ENCODE measurements at places on chromosomes 1 and 21. TPM values are rescaled to one million over a fixed set of nuclear protein-coding genes. Genes with fewer than 3 reads are reported as not detected.

GRCh38 chr1:159879136-159879535 is 16.7 kb upstream of the VSIG8 start:
- no peak overlapping the region for H3K27ac ChIP-seq
- H3K36me3 ChIP-seq = no peaks in the 10 kb centered on the region
- no peaks in the 10 kb centered on the region for H3K4me1 ChIP-seq
- no peak overlapping the region for H3K4me3 ChIP-seq
- no peaks in the 10 kb centered on the region for H3K27me3 ChIP-seq

GRCh38 chr1:222045236-222045635 is 303.3 kb upstream of the DUSP10 start:
- H3K4me3 ChIP-seq = no peak overlapping the region
- DNase-seq = no peak
- H3K36me3 ChIP-seq = no peaks in the 10 kb centered on the region
- H3K27me3 ChIP-seq = no peaks in the 10 kb centered on the region

DNA sequence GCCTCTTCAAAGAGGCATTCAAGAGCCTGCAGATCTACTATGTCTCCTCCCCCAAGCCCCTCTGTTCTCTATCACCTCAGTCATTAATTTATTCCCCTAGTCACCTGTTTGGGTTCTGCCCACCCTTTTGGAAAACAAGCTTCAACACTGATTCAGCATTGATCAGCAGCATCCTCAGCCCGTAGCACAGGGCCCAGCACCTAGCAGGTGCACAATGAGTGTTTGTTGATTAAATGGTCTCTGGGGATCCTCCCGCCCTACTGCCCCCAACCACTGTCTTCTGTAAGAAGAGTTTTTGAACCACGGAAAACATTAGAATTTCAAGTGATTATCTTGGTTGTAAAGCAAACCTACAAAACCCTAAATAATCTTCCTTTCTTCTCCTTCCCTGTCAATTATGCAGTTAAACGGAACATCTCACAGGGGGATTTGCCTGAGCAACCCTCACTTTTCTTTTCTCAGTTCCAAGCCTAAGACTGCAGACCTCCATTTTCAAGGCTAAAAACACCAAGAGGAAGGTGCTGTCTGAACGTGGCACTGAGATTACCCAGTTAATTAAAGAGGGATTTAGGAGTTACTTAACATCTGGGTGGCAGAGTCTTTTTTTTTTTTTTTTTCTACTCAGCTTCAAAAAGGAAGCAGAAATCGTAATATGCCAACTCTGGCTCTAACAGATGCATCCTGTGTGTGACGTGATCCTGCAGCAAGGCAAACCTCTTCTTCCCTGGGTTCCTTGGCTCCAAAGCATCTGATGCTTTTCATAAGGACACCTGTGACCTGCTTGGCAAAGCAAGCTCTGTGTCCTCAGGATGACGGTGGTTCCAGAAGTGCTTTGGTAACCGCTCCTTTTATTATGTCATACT is 163.0 kb downstream of the KAZN start:
- H3K27me3 ChIP-seq = no peaks in the 10 kb centered on the region
- no peaks in the 10 kb centered on the region for H3K36me3 ChIP-seq
- H3K27ac ChIP-seq = no peak overlapping the region
- no peak for DNase-seq
- H3K4me3 ChIP-seq = no peak overlapping the region

DNA sequence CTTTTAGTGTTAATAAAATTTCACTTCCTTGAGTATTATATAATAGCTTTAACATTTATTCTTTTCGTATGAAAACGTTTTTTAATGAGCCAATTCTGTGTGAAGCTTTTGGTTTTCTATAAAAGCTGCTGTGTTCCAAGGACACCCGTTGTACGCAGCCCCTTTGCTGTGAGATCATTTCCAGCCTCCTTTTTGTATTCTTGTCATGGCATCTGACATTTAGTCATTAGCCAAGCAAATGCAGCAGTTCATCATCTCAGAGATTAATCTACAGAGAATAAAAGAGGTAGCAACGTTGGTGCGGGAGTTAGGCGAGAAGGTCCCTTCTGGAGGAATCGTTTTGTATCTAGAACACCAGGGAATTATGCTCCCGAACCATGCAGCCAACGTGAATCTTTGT is 1.3 kb upstream of the UMODL1 start:
- no peak overlapping the region for H3K27ac ChIP-seq
- H3K27me3 ChIP-seq = no peaks in the 10 kb centered on the region
- no peaks in the 10 kb centered on the region for H3K4me1 ChIP-seq
- no peak overlapping the region for H3K4me3 ChIP-seq

- no peaks in the 10 kb centered on the region for H3K36me3 ChIP-seq
- H3K4me1 ChIP-seq = peaks cover 6% of the 10 kb centered on the region
- H3K27me3 ChIP-seq = no peaks in the 10 kb centered on the region
- DNase-seq = no peak
- H3K27ac ChIP-seq = peak overlapping the region; percentile 99
These were observed 107.3 kb upstream of the HNRNPU start for GRCh38 chr1:244971552-244972216.

DNA sequence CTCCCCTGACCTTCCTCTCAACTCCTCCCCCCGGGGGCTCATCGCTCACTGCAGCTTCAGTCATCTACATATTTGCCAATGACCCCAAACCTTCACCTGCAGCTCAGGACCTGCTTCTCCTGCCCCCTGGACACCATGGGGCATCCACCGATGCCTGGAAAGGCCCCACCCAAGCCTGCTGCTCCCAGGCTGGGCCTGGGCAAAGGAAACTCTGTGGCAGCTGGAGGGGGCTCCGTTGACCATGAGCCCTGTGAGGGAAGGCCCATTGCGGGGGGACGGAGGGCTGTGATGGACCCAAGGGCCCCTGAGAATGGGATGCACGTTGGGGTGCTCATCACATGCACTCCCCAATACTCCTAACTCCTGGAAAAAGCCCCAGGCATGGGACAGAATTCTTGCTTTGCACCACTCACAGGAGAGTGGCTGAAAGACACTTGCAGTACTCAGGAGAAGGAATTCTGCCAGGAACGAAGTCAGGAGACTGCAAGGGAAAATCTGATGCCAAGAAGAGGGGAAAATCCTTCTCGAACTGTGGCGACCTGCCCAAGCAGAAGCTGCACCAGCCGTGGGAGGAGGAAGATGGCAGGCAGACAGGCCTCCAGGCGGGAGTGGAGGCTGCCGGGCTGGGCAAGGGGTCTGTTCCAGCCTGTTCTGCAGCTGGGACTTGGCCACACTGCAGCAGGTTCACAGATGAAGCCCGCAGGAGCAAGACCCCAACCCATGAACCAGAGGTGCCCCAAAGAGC is 18.4 kb downstream of the MATN1 start:
- no peak overlapping the region for H3K27ac ChIP-seq
- H3K27me3 ChIP-seq = no peaks in the 10 kb centered on the region
- H3K36me3 ChIP-seq = no peaks in the 10 kb centered on the region

- H3K4me3 ChIP-seq = no peak overlapping the region
- H3K27ac ChIP-seq = no peak overlapping the region
- peaks cover 12% of the 10 kb centered on the region for H3K36me3 ChIP-seq
- no peak for DNase-seq
- H3K27me3 ChIP-seq = no peaks in the 10 kb centered on the region
These were observed 65.8 kb upstream of the DIP2A start for GRCh38 chr21:46392921-46393320.

GRCh38 chr1:167293057-167293456 is 72.4 kb downstream of the POU2F1 start:
- no peak overlapping the region for H3K27ac ChIP-seq
- H3K36me3 ChIP-seq = no peaks in the 10 kb centered on the region
- no peak for DNase-seq
- H3K4me1 ChIP-seq = no peaks in the 10 kb centered on the region

GRCh38 chr1:77319036-77319705 is 37.4 kb downstream of the AK5 start:
- DNase-seq = no peak
- no peaks in the 10 kb centered on the region for H3K4me1 ChIP-seq
- no peak overlapping the region for H3K4me3 ChIP-seq
- H3K36me3 ChIP-seq = no peaks in the 10 kb centered on the region
- H3K27me3 ChIP-seq = no peaks in the 10 kb centered on the region

GRCh38 chr21:28215214-28215954 is 777.3 kb downstream of the LTN1 start:
- no peak overlapping the region for H3K27ac ChIP-seq
- no peaks in the 10 kb centered on the region for H3K4me1 ChIP-seq
- H3K4me3 ChIP-seq = no peak overlapping the region
- H3K36me3 ChIP-seq = no peaks in the 10 kb centered on the region
- H3K27me3 ChIP-seq = no peaks in the 10 kb centered on the region

- no peak overlapping the region for H3K27ac ChIP-seq
- no peak for DNase-seq
- H3K4me3 ChIP-seq = no peak overlapping the region
- no peaks in the 10 kb centered on the region for H3K36me3 ChIP-seq
These were observed 422.7 kb downstream of the KIF26B start for GRCh38 chr1:245577191-245578157.

DNA sequence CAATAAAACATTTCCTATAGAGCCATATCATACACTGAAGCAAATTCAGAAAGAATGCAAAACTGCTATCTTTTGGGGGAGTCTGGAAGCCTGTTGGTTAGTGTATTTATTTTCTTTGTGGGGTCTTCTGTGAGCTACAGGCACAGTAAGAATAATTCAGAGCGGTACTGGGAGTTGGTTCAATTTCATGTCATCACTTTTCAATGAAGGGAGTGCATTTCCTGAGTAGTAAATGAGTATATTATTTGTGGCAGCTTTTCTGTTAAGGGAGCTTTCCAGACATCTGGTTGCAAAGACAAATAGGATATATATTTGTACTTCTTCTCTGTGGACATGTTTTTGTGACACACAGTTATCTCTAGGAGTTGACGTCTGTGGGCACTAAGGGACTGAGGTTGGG is 130.6 kb downstream of the HUNK start:
- H3K4me3 ChIP-seq = no peak overlapping the region
- no peaks in the 10 kb centered on the region for H3K36me3 ChIP-seq
- H3K27ac ChIP-seq = no peak overlapping the region
- DNase-seq = no peak
- no peaks in the 10 kb centered on the region for H3K4me1 ChIP-seq

GRCh38 chr1:101463195-101463594 is 226.4 kb downstream of the S1PR1 start:
- no peak overlapping the region for H3K4me3 ChIP-seq
- no peak overlapping the region for H3K27ac ChIP-seq
- no peaks in the 10 kb centered on the region for H3K27me3 ChIP-seq
- DNase-seq = no peak
- H3K4me1 ChIP-seq = no peaks in the 10 kb centered on the region

DNA sequence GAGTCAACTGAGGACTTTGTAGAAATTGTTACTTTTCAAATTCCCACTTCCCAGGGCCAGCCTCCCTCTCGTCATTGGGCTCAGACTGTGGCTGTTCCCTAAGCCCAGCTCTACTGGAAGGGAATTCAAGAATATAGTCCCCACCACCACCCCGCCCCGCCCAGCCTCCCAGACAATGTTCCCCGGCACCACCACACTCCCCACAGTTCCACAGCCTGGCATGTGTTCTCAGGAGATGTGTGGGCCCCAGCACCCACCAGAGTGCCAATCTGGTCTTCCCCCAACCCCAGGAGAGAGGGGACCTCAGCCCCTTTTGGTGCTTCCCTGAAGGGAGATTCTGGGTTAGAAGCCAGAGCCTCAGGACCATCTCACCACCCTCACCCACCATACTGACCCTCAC is 120.1 kb downstream of the SYT2 start:
- no peak overlapping the region for H3K4me3 ChIP-seq
- H3K4me1 ChIP-seq = no peaks in the 10 kb centered on the region
- no peaks in the 10 kb centered on the region for H3K27me3 ChIP-seq
- no peaks in the 10 kb centered on the region for H3K36me3 ChIP-seq

GRCh38 chr1:52225174-52225573 is 83.3 kb downstream of the ZFYVE9 start:
- H3K4me1 ChIP-seq = no peaks in the 10 kb centered on the region
- H3K36me3 ChIP-seq = no peaks in the 10 kb centered on the region
- H3K4me3 ChIP-seq = no peak overlapping the region
- no peaks in the 10 kb centered on the region for H3K27me3 ChIP-seq

DNA sequence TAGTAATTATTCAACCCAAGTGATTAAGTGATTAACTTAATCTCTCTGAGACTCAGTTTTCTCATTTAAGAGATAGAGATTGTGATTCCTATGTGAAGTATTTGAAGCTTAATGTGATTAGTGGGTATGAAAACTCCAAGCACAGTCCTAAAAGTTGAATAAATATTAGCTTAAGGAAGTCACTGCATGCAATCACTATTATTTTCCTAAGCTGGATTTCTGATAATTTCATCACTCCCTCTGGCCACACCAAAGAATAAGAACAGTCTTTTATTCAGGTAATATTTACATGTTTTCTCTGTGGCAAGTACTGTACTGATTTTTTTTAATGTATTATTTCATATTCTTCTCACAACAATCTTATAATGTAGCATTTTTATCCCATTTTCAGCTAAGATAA is 31.1 kb downstream of the CD55 start:
- H3K4me1 ChIP-seq = no peaks in the 10 kb centered on the region
- H3K4me3 ChIP-seq = no peak overlapping the region

GRCh38 chr1:200304171-200304570 is 105.7 kb downstream of the ZNF281 start:
- H3K4me1 ChIP-seq = peaks cover 2% of the 10 kb centered on the region
- no peak overlapping the region for H3K27ac ChIP-seq
- no peaks in the 10 kb centered on the region for H3K36me3 ChIP-seq
- H3K27me3 ChIP-seq = no peaks in the 10 kb centered on the region
- H3K4me3 ChIP-seq = no peak overlapping the region

DNA sequence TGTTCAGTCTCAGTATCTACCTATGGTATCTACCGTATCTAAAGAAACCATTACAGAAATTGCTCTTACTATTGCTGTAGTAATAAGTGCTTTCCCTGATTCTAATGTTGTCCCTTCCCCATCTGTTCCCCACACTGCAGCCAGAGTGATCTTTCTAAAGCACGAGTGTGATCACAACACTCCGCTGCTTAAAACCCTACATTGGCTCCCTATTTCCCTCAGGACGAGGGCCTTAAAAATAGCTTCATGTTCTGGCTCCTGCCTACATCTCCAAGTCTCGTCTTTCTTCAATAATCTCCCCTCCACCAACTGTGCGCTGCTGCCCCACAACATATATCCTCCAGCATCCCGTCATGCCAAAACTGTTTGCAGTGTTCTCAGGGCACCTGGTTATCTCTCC is 150.6 kb downstream of the SDCCAG8 start:
- no peaks in the 10 kb centered on the region for H3K27me3 ChIP-seq
- H3K4me1 ChIP-seq = no peaks in the 10 kb centered on the region
- no peak overlapping the region for H3K27ac ChIP-seq
- DNase-seq = no peak
- H3K4me3 ChIP-seq = no peak overlapping the region

- peaks cover 5% of the 10 kb centered on the region for H3K27me3 ChIP-seq
- H3K4me1 ChIP-seq = peaks cover 4% of the 10 kb centered on the region
- H3K36me3 ChIP-seq = no peaks in the 10 kb centered on the region
- H3K4me3 ChIP-seq = no peak overlapping the region
These were observed 997 bp downstream of the RSPH1 start for GRCh38 chr21:42495027-42495426.

- H3K4me3 ChIP-seq = no peak overlapping the region
- no peaks in the 10 kb centered on the region for H3K36me3 ChIP-seq
- H3K27me3 ChIP-seq = no peaks in the 10 kb centered on the region
- H3K27ac ChIP-seq = no peak overlapping the region
- no peak for DNase-seq
- peaks cover 9% of the 10 kb centered on the region for H3K4me1 ChIP-seq
These were observed 12.1 kb downstream of the ARHGEF11 start for GRCh38 chr1:157033357-157033876.

ELAPOR1 gene
- total RNA-seq = 1.2 TPM

IRF6 gene
- total RNA-seq = 13.3 TPM

LAPTM5 gene
- 0.37 TPM for total RNA-seq

SSR2 gene
- 196 TPM for total RNA-seq

LEFTY1 gene
- total RNA-seq = 8.4 TPM

HSD3B2 gene
- total RNA-seq = not detected

BEND5 gene
- total RNA-seq = 6.5 TPM

OPRD1 gene
- total RNA-seq = 3.3 TPM

TFF3 gene
- total RNA-seq = 1.7 TPM

RGS5 gene
- 103 TPM for total RNA-seq

All from H1 (cell line).